ENCODE measurements at places on chromosomes 3 and 15.

DNA sequence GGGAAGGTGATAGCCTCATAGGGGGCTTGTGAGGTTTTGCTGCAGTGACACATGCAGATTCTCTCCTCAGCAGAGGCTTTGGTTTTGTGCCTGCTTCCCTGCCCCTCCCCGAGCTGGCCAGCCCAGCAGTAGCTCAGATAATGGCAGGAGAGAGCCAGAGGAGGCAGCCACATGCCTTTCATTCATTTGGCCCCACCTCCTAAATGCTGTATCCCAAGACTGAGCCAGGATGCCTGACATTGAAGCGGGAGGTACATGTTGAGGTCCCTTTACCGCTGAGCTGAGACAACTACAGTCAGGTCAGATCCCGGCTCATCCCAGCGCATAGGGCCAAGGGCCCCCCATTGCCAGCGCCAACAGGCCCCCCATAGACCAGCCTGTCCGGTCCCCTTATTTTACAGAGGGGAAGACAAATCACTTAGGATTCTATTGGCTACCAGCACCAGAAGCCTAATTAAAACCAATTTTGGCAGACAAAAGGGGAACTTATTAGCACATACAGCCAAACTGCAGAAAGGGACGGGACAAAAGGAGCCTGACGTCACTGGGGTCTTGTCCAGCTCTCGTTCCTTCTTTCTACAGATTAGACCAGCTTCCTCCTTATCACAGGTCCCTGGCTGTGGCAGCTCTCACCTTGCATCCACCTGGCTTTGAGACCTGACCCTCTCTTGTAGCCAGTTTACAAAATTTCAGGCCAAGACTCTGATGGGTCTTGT is 12.1 kb upstream of the POLG start:
- no peak for DNase-seq

DNA sequence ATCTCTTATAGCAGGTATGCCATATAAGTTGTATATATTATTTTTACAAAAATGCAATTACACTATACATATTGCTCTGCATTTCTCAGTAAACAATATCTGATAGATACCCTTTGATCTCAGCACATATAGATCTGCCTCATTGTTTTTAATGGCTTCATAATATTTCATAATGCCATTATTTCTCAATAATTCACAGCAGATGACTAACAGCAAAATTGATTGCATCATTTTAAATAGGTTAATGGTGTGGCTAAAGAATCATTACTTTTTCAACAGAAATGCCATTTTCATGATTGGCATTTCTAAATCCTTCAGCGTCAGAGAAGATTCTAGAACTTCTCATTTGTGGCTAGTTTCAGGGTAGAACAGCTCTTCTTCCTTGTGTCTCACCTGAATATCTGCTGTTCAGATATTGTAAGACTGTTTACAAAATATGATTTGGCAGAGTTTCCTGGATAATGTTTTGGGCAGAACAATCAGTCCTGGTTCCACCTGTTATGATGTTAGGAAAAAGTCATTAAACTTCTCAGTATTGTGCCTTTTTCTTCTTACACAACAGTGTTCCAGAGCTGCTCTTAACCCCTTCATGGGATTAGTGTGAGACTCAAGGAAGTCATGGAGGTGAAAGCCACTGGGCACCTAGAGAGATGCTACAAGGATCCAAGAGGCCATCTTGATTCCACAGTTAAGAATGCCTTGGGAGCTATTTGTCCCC is 397.6 kb upstream of the THBS1 start:
- no peak for DNase-seq

GRCh38 chr3:147392625-147392946 is 13.8 kb downstream of the ZIC4 start:
- no peak for DNase-seq

GRCh38 chr15:72456684-72457083 is 17.4 kb upstream of the ARIH1 start:
- DNase-seq: no peak

DNA sequence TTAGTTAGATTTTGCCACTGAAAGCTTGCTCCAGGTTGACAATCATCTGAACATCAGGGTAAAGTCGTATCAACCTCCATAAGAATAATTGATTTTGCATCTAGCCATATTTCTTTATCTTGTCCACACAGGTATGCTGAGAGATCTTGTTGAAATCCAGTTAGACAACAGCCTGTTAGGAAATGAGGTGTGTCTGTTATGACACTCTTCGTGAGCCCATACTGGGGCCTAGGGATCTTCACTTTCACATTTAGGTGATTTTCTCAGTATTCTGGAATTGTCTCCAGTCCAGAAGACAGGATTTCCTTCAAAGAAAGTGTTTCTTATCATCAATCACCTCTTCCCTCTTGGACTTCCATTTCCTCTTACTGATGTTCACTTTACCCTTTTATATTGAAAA is 18.1 kb downstream of the DNAJB11 start:
- DNase-seq: no peak

DNA sequence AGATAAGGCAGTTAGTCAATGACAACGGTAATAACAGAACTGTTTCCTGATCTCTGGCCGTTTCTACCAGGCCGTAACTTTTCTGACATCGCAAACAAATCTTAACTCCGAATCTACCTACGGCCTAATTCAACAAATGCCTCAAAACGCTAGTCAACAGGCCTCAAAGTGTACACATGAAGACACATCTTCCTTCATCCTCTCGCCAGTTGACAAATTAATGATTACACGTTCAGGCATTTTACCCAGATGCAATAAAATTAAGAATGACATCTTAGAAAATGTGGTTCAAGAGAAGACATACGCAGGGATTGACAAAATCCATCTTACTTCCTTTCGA is 1.5 kb downstream of the SFMBT1 start:
- DNase-seq: no peak

DNA sequence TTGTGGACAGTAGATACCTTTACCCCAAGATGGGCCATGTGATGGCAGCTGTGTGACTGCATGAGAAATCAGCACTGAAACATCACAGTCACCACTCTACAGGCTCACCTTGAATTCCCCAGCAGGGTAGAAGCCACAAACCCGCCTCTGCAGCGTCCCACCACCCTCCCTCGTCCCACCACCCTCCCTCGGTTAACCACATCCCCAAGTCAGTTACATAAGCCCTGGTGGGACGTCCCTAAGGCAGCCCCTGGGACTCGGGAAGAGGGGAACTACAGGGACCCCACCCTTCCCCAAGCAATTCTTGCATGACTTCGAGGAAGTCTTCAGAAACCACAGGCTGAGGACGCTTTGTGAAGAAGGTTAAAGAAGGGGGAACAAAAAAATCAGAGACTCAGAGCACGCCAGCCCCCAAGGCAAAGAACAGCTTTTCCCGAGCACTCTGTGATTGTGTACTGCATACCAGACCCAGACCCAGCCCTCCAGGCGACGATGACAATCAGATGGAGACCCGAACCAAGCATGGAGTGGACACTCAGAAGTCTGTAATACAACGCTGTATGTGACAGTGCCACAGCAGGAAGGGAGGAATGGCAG is 60.5 kb downstream of the SH3BP5 start:
- DNase-seq: peak; percentile 79

GRCh38 chr3:184345317-184346144 is 8.1 kb downstream of the FAM131A start:
- DNase-seq: peak; percentile 25

GRCh38 chr3:50194128-50194902 is 2.9 kb downstream of the GNAT1 start:
- peak; percentile 86 for DNase-seq

GRCh38 chr3:43224405-43225073 is 61.8 kb upstream of the SNRK start:
- no peak for DNase-seq

DNA sequence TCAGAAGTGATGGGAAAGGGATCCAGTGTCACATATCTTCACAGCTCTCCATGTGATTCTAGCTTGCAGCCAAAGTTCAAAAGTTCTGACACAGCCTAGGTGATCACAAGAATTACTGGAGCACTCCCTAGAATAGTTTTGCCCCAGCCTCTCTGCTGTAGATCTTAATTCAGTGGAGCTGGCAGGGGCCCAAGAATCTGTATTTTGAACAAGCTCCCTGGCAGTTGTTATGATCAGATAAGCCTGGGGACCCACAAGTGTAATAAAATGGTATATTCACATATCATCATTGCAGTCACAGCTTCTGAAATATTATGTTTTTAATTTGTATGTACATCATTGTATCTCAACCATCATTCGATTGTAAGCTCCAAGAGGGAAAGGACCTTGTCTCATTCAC is 62.3 kb downstream of the NOX5 start:
- DNase-seq: no peak

- DNase-seq: no peak
These were observed 202.7 kb upstream of the LRIG1 start for GRCh38 chr3:66703501-66703900.

DNA sequence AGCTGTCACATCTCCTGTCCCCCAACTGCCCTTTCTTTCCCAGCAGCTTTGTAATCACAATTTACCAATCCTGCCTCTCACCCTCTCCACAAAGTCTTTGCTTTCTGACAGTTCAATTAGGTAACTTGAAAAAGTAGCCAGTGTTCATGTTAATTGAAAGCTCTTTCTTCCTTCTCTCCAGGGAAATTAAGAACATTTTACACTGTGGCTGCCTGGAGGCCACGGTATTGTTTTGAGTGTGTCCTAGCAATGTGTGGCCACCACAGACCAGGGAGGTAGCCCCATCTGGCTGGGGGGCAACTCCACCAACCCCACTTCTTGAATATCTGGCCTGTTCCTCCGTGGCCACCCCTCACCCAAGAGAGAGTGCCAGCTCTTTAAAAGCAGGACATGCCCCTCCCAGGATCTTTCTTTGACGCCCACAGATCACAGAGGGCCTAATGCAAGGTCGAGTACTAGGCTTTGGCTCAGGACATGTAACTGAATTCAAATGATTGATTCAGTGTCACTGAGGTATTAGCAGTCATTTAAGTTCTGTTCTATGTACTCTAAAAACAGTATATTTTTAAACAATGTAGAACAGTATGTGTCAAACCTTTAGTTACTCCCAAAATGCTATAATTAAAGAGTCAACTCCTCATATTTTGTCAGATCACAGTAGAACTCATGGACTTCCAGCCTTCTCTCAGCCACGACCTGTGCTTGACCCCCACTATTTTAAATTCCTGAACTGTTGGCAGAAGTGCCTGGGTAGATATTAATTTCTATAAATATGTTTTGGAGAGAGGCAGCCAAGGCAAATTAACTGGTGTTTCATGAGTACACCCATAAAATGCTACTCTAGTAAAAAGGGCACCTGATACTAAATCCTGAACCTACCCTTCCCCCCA is 164.5 kb downstream of the TNIK start:
- no peak for DNase-seq

DNA sequence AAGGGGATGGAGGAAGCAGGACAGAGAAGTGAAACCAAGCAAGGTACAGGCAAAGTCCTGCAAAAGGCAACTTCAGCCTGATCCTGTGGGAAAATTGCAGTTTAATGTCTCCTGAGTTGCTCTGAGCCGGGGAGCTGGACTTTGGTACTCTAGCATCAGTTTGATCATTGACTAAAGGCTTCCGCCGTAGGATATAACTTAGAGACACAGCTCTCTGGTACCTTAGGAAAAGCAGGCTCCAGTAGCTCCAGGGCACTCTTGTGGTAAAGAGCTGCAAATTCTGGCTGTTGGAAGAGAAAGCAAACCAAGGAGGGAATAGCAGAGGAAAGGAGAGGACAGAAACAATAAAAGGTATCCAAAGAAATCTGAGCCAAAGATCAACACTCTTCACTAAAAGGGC is 521.1 kb downstream of the PLOD2 start:
- no peak for DNase-seq

DNA sequence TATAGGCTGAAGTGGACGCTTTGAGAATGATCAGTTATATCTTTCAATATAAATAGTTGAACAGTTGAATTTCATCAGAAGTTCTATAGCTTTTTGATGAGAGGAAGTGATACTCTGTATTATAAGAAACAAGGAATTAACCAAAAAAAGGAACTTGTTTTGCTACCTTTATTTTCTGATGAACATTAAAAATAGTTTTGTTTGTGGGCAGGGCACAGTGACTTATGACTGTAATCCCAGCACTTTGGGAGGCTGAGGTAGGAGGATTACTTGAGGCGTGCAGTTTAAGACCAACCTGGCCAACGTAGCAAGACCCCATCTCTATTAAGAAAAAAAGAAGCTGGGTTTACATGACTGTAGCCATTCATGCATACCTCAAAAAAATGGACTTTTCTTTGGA is 16.7 kb downstream of the BLOC1S6 start:
- DNase-seq: no peak

DNA sequence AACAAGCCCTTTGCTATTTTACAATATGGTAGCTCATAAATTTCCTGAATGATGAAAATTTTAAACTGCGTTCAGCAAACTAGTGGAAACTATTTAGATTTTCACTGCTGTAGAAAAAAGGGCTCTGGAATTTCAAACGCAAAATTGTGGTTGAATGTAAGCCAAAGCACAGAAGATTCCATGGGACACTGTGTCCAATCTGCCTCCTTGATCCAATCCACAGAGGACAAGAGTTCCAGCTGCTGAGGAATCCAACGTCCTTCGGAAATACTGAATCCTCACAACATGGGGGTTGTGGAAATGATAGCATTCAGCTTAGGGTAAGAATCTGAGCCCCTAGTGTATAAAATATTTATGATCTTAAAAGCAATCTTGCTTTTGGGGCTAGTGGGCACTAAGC is 161.0 kb downstream of the PLD1 start:
- no peak for DNase-seq

DNA sequence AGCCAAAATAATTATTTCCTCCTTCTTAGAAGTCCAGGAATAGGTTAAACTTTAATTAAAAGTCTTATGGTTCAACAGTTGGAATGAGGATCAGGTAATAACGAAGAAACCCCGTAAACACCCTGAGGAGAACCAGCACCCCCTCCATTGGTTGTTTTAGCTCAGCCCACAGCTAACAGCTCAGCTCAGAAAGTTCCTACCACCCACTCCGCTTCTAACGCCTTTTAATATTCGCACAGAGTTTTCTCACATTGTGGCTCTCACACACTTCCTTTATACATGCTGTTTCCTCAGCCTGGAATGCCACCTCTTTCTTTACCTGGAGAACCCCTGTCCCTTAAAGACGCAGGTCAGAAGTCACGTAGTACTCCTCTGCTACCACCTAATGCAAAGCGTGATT is 17.0 kb downstream of the CX3CR1 start:
- DNase-seq: no peak

DNA sequence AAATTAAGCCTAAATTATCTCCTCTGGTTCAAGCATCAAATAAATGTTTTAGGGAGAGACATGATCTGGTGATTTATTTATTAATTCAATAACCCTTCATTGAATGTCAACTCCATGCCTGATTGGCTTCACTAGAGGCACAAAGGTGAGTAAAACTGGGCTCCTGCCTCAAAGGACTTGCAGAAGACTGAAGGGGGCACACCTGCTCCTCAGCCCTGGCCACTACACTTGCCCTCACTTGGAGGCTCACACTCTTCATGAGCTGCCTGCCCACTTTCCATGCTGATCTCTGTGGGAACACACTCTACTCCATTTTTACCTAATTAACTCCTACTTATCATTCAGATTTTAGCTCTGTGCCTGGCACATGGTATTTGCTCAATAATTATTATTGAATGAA is 84.4 kb upstream of the KCNMB2 start:
- no peak for DNase-seq

GRCh38 chr3:169699536-169700050 is 36.1 kb upstream of the MECOM start:
- no peak for DNase-seq
